ENCODE measurements at places on chromosomes 13 and 19.

DNA sequence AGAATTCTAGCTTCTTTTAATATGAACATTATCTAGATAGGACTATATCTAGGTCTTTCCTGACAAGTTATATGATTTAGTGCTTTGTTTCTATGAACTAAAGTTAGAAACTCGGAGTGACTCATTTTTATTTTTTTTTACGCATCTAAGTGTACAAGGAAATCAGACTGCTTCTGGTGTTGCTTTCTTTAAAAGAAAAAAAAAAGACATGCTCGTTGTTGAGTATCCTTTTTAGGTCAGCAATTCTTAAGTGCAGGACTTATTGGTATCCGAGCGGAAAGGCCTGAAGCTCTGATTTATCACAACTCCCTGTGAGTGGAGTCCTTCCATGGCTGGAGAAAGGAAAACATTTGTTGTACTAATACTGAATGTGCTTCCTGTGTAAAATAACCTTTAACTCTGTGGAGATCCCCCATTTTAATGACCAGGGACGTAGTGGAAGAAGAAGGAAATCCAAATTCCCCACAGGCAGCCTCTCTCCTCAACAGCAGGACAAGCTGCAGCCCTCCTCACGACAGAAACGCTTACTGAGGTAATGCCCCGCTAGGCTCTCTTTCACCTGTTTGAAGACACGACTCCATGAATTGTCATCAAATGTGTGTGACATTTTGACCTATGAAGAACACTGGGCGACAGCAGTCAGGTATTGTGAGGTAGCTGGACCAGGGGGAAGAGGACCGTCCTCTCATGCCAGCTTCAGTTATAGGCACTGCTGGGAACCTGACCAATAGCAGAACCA, 17.9 kb upstream of the POMP start:
- DNase-seq = no peak
- peaks cover 36% of the 10 kb centered on the region for H3K4me1 ChIP-seq
- H3K27ac ChIP-seq = peak overlapping the region; percentile 89
- H3K36me3 ChIP-seq = peaks cover 9% of the 10 kb centered on the region

DNA sequence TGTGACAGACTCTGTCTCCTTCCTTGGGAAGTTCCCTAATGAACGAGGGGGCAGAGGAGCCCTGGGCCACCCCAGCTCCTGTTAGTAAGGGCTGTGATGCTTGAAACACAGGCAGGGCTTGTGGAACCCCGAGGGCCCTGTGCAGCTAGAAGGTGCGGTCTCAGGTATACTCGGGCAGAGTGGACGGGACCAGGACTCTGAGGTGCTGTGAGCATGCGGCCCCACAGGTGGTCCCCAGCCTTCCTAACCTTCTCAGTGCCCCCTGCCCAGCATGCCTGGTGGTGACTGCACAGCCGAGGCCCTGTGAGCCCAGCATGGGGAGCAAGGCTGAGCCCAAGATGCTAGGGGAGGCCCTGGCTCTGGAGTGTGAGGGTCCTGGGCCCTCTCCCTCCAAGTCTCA, 4.0 kb upstream of the SIGLEC8 start:
- H3K4me1 ChIP-seq = peaks cover 21% of the 10 kb centered on the region
- no peak for DNase-seq
- H3K36me3 ChIP-seq = peaks cover 2% of the 10 kb centered on the region
- H3K4me3 ChIP-seq = no peak overlapping the region
- peaks cover 56% of the 10 kb centered on the region for H3K27me3 ChIP-seq

GRCh38 chr19:33756177-33756576, 40.5 kb upstream of the KCTD15 start:
- DNase-seq = no peak
- H3K36me3 ChIP-seq = no peaks in the 10 kb centered on the region
- H3K4me1 ChIP-seq = no peaks in the 10 kb centered on the region
- H3K27me3 ChIP-seq = peaks cover 27% of the 10 kb centered on the region
- H3K4me3 ChIP-seq = no peak overlapping the region
- H3K27ac ChIP-seq = no peak overlapping the region

DNA sequence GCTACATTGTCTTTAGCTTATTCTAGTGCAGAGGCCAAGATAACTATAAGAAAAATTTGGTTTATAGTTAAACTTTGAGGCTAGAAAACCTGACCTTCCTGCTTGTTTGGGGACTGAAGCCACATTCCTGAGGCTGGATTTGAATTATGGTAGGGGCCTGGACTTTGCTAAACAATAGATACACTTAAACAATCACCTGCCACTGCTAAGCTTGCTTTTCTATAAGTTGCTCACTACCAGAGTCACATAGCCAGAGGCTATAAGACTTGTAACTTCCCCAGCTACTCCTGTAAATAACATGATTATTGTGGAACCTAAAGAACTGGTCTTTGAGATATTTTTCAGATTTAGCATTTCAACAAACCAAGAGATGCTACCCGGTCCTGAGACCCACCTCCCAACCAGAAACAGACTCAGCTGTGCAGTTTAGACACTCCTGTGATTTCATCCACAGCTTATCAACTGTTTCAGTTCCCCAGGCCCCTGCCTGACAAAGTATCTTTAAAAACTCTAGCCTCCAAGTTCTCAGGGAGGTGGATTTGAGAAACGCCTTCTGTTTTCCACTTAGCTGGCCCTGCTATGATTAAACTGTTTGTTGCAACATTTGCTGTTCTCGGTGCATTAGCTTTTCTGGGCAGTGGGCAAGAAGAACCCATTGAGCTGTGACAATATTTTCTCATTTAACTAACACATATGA, 77.7 kb downstream of the MIPEP start:
- no peak for DNase-seq
- H3K36me3 ChIP-seq = peaks cover 15% of the 10 kb centered on the region
- peak overlapping the region; percentile 4 for H3K4me3 ChIP-seq
- no peak overlapping the region for H3K27ac ChIP-seq
- H3K27me3 ChIP-seq = no peaks in the 10 kb centered on the region

DNA sequence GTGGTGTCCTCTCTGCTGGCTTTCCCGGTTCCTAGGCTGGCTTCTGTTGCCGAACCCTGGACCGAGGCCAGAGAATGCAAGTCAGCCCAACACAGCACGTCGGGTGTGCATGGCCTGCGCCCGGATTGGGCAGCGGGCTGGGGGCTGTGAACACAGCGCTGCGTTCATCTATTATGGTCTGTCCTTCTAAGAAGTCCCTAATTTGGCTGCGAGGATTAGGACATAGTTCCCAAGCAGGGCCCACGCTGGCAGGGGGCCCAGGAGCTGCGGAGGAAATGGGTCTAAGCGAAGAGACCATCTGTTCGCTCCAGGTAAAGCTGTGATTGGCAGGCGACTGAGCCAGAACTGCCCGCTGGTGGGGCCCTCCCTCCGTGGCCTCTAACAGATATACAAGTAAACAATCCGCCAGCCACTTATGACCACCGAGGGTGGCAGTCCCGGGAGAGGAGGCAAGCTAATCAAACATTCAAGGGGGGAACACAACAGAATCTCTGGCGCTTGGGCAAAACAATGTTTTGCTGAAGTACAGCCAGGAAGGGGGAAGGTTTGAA, 6.0 kb downstream of the SYCE2 start:
- no peak overlapping the region for H3K27ac ChIP-seq
- peaks cover 10% of the 10 kb centered on the region for H3K4me1 ChIP-seq
- no peak for DNase-seq
- H3K4me3 ChIP-seq = no peak overlapping the region
- peaks cover 1% of the 10 kb centered on the region for H3K36me3 ChIP-seq

DNA sequence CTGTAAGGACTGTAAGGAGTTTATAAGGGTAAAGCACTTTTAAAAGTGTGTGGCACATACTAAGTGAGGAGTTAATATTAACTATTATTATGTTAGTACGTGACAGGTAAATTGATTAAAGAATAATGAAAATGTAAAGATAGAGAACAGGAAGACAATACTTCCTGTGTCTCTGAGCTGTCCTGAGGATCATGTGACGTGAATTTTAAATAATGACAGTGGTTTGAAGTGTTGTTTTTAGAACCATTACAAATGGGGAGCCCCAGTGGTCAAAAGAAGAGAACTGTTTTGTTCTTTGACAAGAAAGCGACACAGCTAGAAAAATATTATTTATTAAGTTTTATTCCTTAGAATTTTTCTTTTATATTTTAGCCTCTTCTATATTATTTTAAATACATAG, 241.2 kb upstream of the STARD13 start:
- peaks cover 4% of the 10 kb centered on the region for H3K27me3 ChIP-seq
- no peak for DNase-seq
- H3K36me3 ChIP-seq = no peaks in the 10 kb centered on the region

- peak overlapping the region; percentile 3 for H3K27ac ChIP-seq
- H3K4me1 ChIP-seq = peaks cover 42% of the 10 kb centered on the region
- no peak overlapping the region for H3K4me3 ChIP-seq
- DNase-seq = no peak
Observed at GRCh38 chr13:99265821-99266426, 7.7 kb upstream of the GPR18 start.

- DNase-seq = no peak
- peaks cover 86% of the 10 kb centered on the region for H3K36me3 ChIP-seq
- H3K27me3 ChIP-seq = no peaks in the 10 kb centered on the region
- no peak overlapping the region for H3K27ac ChIP-seq
- peaks cover 56% of the 10 kb centered on the region for H3K4me1 ChIP-seq
Observed at GRCh38 chr19:9668544-9668943, 6.4 kb downstream of the ZNF562 start.

GRCh38 chr19:48558018-48558684, 6.2 kb downstream of the SULT2B1 start:
- DNase-seq = no peak
- no peaks in the 10 kb centered on the region for H3K4me1 ChIP-seq
- peaks cover 42% of the 10 kb centered on the region for H3K27me3 ChIP-seq
- no peak overlapping the region for H3K27ac ChIP-seq
- peak overlapping the region; percentile 28 for H3K4me3 ChIP-seq

DNA sequence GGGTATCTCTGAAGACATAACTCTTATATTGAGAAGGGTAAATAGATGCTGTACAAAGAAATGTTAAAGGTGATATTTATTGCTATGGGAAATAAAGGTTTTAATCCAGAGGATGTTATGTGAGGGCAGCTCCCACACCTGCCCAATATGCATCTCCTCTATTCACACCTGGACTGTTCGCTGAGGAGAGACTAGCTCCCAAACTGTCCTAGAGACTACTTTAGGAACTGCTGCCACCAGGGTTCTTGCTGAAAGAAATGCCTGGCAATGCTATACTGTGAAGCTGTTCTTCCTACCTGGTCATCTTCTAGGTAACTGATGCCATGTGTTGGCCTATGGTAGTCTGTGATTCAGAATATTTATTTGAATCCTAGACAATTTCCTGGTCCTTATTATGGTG, 1421.5 kb upstream of the SPRY2 start:
- H3K27me3 ChIP-seq = no peaks in the 10 kb centered on the region
- H3K4me1 ChIP-seq = no peaks in the 10 kb centered on the region
- H3K4me3 ChIP-seq = no peak overlapping the region
- H3K27ac ChIP-seq = no peak overlapping the region
- no peaks in the 10 kb centered on the region for H3K36me3 ChIP-seq

DNA sequence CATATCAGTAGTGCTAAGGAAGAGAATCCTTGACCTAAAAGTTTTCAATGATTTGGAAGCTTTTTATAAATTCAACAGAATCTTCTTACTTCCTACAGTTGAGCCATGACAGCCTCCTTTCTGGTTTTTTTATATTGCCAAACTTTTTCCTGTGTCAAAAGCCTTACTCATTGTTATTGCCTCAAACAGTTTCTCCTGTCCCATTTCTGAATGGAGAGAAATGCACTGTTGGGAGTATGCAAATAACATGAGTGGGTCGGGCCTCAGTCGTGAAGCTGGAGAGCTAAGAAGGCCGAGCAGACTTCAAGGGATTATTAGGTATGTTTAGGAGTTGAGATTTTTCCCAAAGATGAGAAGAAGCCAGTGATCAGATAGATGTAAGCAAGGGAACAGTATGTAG, 766.4 kb upstream of the KLHL1 start:
- no peaks in the 10 kb centered on the region for H3K27me3 ChIP-seq
- no peak overlapping the region for H3K27ac ChIP-seq
- H3K4me3 ChIP-seq = no peak overlapping the region
- no peaks in the 10 kb centered on the region for H3K36me3 ChIP-seq
- no peak for DNase-seq

- H3K36me3 ChIP-seq = no peaks in the 10 kb centered on the region
- peaks cover 54% of the 10 kb centered on the region for H3K27me3 ChIP-seq
- H3K4me3 ChIP-seq = no peak overlapping the region
- H3K27ac ChIP-seq = no peak overlapping the region
- no peak for DNase-seq
Observed at GRCh38 chr13:112330479-112331381, 45.4 kb upstream of the SPACA7 start.

DNA sequence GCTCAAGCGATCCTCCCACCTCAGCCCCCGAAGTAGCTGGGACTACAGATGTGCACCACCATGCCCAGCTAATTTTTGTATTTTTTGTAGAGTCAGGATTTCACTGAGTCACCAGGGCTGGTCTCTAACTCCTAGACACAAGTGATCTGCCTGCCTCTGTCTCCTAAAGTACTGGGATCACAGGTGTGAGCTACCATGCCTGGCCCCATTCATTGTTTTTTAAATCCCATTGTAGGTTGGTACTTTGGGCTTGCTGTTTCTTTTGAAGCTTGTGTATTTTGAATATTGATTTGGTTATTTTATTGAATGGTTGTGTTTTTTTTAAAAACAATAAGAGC, 26.7 kb downstream of the ZMYM2 start:
- peak overlapping the region; percentile 14 for H3K27ac ChIP-seq
- peaks cover 27% of the 10 kb centered on the region for H3K36me3 ChIP-seq
- H3K27me3 ChIP-seq = no peaks in the 10 kb centered on the region
- no peak overlapping the region for H3K4me3 ChIP-seq

DNA sequence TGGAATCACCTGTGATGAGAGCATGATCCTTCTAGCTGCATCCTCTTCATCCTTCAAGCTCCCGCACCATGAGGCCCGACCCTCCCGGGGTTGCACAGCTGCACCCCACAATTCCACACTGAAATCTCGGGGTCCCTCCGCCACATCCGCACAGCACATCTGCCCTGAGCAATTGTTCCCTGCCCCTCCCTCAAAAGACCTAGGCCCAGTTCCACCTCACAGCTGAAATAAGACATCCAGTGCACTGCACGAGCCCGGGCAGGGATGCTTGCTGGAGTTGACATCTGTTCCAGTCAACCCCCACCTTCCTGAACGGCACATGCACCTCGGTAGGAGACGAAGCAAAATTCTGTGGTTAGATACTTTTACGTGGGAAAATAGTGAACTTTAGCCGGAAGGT, 14.7 kb upstream of the SOX1 start:
- H3K27ac ChIP-seq = no peak overlapping the region
- peaks cover 4% of the 10 kb centered on the region for H3K4me1 ChIP-seq
- no peak for DNase-seq
- peaks cover 4% of the 10 kb centered on the region for H3K36me3 ChIP-seq
- H3K27me3 ChIP-seq = peaks cover 69% of the 10 kb centered on the region

GRCh38 chr13:48176781-48177180, 56.2 kb upstream of the ITM2B start:
- H3K36me3 ChIP-seq = no peaks in the 10 kb centered on the region
- H3K4me3 ChIP-seq = no peak overlapping the region
- peaks cover 13% of the 10 kb centered on the region for H3K4me1 ChIP-seq
- H3K27ac ChIP-seq = no peak overlapping the region

- H3K27me3 ChIP-seq = no peaks in the 10 kb centered on the region
- H3K27ac ChIP-seq = no peak overlapping the region
- DNase-seq = no peak
- no peaks in the 10 kb centered on the region for H3K4me1 ChIP-seq
- no peaks in the 10 kb centered on the region for H3K36me3 ChIP-seq
- H3K4me3 ChIP-seq = no peak overlapping the region
Observed at GRCh38 chr19:31018936-31019335, 330.3 kb downstream of the TSHZ3 start.

All from stimulated activated naive B cell treated with anti-CD40 and anti-IgM and Interleukin-4, amounts not matched to agents 10 μg/mL and 1 μg/mL and 100 μg/mL, for 72 hours (primary cell).